ENCODE measurements at places on chromosomes 11 and 22.

DNA sequence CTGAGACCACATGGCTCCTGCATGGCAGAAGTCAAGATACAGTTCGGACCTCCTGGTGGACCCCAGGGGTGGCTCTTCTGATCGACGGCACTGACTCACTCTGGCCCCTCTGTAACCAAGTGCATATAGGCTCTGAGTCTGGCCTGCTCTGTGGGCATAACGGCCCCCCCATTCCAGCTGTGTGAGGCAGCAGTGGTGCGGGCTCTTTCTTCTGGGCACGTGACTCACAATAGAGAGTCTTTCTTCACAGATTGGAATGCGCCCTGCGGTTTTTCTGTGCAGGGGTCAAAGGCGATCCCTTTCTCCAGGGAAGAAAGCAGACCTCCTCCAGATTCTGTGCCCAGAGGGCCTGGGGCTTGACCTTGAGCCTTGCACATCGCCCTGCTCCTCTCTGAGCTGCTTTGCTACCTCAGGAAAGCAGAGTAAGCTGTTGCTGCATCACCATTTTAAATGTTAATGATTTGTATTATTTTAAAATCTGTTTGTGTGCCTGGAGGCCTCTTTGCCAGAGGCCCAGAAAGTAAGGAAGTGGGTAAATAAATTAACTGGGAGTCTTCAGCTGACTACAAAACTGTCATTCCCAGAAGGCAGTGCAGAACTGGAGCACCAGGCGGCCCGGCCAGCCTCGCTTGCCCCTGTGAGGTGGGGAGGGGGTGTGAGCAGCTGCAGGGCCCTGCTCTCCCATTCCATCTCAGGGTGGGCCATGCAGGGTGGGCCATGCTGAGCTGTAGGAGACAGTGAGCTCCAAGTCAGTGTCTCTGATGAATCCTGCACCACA, 199.0 kb downstream of the GRIK4 start:
- no peak for DNase-seq

- no peak for DNase-seq
These were observed 1727.5 kb downstream of the LRRC4C start for GRCh38 chr11:39732001-39732400.

GRCh38 chr11:123247813-123248379, 52.8 kb upstream of the CLMP start:
- no peak for DNase-seq

GRCh38 chr11:16912692-16913111, 101.5 kb downstream of the PLEKHA7 start:
- no peak for DNase-seq

GRCh38 chr11:27995083-27995482, 112.9 kb downstream of the KIF18A start:
- DNase-seq = no peak

- DNase-seq = no peak
These were observed 4.2 kb downstream of the OR9I1 start for GRCh38 chr11:58121096-58121495.

DNA sequence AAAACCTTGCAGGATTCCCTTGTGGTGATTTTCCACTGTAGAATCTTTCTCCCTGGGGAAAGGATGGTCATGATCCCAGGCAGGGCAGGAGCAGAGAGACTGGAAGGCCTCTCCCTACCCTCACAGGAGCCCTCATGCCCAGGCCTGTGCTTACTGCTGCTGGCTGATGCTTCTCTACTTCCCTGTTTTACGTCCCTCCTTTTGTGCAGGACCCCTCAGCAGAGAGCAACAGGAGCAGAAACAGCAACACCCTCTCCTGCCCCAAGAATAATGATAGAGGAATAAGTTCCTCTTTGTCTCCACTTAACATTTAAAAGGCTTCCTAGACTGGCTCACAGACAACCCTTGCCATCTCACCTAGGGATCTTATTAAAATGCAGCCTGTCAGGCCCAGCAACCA, 3.6 kb downstream of the ISX start:
- DNase-seq = no peak

DNA sequence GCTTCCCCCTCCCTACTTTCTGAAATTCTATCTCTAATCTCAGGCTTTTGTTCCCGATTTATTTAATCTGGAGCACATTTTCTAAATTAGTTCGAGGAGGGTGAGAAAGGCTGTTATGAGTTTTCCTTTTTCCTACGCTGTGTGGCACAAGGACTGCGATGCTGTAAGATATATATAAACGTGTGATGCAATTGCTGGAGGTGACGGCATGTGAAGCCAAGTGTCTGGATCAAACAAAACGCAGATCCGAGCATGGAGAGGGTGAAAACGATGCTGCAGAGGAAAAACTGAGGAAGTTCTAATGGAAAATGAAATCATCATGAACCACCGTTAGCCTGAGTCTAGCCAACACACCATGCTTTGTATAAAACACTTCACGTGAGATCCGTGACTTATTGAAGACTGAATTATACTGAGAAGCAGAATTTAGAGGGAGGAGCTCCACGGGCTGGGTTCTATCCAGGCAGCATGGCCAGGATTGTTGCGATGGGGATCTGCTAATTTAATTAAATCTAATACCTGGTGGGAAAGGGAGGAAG, 4.4 kb downstream of the PKNOX2 start:
- DNase-seq = no peak

DNA sequence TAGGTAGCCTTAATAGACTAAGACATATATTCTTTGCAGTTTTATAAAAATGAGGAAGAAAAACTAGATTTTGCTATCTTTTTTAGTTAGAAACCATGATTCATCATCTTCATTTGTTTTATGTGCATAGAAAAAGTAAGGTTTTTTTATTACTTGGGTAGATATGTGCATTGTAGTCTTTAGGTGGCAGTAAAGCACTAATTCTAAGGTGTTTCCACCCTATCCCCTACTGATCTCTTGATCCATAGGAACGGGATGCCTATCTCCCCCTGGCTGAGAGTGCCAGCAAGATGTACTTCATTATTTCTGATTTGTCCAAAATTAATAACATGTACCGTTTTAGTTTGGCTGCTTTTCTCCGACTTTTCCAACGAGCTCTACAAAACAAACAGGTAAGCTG, 148.1 kb downstream of the DYNC2H1 start:
- no peak for DNase-seq

- no peak for DNase-seq
These were observed 199.9 kb downstream of the MAML2 start for GRCh38 chr11:96143041-96143521.

GRCh38 chr11:336659-337198, 16.1 kb upstream of the IFITM3 start:
- no peak for DNase-seq

- no peak for DNase-seq
These were observed 139.5 kb downstream of the SOX6 start for GRCh38 chr11:16216831-16217230.

DNA sequence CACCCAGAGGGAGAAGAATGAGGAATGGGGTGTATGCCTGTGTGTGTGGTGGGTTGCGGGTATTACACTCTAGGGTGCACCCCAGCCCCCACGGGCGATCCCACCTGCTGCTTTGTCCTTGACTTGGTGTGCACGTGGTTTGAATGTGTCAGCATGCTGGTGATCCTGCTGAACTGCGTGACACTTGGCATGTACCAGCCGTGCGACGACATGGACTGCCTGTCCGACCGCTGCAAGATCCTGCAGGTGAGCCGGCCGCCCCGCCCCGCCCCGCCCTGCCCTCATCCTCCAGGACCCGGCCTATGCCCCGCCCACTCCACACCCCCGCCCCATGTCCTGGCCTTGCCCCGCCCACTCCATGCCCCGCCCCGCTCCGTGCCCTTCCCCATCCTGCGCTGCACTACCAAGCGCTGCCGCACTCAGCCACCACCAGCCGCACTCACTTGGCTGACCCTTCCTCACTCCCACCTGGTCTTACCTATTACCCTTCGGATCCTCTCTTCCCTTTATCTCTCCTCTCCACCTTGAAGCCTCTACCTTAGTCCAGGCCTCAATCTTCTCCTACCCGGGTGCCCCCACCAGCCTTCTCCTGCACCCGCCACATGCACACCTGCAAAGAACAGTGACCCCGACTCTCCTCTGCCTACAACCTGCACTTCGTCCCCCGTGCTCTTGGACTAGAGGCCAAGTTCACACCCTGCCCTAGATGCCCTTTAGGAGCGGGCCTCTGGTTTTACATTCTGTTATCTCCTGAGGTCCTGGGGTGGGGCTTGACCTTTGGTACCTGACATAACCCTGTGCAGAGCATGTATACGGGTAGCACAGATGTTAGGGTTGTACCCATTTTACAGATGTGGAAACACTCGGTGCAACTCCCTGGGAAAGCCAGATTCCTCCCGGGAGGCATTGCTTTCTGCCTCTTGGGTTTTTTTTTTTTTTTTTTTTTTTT, 27.7 kb downstream of the CACNA1I start:
- DNase-seq = no peak

DNA sequence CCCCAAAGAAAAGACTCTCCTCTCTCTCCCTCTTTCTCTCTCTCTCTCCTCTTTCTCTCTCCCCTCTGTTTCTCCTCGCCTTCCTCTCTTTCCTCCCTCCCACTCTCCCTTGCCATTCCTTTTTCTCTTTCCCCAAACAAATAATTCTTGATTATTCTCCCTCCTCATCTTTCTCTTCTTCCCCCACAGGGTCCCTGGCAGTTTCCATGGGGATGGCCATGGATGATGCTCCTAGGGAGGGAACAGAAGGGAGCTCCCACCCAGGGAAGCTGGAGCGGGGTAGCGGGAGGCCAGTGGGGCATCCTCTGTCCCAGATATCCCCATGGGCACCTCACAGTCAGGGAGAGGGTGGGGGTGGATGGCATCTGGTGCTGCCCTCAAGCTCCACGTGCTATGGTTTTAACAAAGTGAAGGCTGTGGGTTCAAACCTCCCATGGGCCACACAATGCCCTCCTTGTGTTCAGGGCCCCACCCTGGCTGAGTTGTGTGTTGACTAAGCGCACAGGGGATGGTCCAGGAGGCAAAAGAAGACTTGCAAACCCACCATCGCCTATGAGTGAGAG, 266.4 kb downstream of the BUD13 start:
- DNase-seq = no peak

DNA sequence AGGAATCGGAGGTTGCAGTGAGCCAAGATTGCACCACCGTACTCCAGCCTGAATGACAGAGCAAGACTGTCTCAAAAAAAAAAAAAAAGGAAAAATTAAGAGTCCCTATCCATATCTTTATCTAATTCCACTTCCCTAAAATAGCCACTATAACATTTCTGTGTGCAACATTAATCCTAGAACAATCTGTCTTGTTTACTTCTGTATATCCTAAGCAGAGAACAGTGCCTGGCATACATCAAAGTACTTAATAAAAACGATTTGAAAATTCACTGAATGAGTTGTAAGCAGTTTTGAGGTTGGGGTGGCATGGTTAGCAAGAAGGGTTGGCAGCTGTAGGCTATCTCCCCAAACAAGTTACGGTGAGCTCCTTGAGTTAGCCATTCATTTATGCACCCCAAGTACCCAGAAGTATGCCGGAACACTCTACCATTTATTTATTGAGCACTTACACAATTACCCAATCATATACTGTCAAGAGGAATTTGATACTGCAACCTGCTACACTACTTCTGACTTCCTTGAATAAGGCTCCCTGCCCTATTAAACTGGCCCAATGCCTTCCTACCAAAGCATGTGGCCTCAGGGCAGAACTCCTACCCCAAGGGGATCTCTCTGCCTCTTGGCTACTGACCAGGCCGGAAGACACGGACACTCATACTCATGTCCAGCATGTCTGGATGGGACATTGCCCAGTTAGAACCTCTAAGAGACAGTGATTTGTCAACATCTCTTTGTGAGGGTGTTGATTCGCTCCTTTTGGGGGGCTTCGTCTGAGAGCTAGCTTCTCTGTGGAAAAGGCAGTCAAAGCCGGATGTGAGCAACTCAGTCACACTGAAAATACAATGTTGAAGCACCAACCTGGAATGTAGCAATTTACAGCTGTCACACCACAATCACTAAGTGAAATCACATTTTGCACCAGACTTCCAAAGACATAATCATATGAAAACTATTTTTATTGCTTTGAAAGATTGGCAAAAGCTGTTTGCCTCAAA, 16.3 kb upstream of the TMEM41B start:
- no peak for DNase-seq

DNA sequence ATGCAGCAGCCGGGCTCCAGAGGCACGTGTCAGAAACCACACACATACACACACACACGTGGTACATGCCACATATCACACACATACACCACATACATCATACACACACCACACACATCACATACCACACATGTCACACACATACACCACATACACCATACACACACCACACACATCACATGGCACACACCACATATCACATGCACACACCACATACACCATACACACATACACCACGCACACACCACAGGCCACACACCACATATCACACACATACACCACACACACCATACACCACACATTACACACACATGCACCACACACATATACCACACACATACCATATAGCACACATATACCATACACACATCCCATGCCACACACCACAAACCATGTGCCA, 97.5 kb upstream of the PRR5 start:
- DNase-seq = no peak

All from AML-193 (cell line).